ENCODE measurements at places on chromosomes 13 and 19.

- DNase-seq, result no peak
Observed at GRCh38 chr13:77377016-77377415, 50.1 kb upstream of the MYCBP2 start.

GRCh38 chr13:26941345-26942174 lies 181.0 kb upstream of the GPR12 start:
- DNase-seq, result no peak

GRCh38 chr19:6687114-6687513 lies 17.2 kb upstream of the TNFSF14 start:
- no peak for DNase-seq

GRCh38 chr13:39100996-39101738 lies 62.9 kb downstream of the NHLRC3 start:
- no peak for DNase-seq

- no peak for DNase-seq
Observed at GRCh38 chr19:16260812-16261161, 63.1 kb downstream of the AP1M1 start.

GRCh38 chr19:35314031-35314430 lies 15.0 kb upstream of the CD22 start:
- no peak for DNase-seq

- no peak for DNase-seq
Observed at GRCh38 chr13:33642374-33643065, 175.4 kb upstream of the RFC3 start.

DNA sequence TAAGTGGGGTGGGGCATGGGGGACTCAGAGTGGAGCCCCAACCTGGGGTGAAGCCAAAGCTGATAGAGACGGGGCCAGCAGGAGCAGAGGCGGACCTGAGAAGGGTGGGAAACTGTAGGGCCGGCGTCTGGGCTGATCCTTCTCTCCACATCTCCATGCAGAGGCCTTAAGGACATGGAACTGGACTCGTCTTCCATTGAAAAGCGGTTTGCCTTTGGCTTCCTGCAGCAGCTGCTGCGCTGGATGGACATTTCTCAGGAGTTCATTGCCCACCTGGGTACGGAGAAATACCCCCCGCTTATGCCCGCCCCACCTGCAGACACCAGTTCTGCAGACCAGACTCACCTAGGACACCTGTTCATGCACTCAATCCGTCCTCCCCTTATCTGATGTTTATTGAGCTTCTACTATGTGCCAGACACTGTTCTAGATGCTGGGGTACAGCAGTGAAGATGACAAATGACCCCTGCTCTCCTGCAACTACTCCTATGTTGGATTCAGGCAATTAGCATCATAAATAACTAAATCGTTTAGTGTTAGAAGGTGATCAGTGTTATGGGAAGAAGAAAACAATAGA lies 74.1 kb downstream of the RYR1 start:
- DNase-seq, result no peak

DNA sequence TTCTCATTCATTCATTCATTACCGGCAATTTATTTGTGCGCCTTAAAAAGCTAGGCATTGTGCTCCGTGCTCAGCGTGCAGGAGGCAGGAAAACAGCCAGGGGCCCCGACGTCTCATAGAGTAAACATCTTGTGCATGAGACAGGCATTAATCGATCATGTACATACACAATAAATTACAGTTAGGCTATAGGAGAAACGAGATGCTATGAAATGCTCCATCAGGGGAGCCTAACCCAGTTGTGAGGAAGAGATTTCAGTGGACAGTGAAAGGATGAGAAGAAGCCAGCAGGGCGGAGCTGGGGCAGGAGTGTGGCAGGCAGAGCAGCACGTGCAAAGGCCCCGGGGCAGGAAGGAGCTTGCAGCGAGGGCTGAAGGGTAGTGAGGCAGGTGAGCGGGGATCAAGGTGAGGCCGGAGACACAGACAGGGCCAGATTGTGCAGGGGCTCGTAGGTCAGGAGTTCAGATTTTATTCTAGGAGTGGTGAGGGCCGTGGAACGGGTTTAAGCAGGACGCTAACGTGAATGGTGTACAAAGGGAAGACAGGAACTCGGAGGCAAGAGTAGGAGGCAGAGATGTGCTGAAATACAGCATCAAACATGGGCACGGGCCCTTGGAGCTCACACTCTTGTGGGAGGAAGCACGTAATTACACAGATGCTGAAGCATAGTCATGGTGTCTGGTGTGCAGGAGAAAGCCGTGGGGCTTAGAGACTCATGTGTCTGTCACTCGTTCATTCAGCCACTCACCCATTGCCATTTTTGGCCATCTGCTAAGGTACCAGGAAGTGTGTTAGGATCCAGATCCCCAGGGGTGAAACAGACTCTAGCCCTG lies 7.8 kb upstream of the CACNG6 start:
- DNase-seq, result no peak

DNA sequence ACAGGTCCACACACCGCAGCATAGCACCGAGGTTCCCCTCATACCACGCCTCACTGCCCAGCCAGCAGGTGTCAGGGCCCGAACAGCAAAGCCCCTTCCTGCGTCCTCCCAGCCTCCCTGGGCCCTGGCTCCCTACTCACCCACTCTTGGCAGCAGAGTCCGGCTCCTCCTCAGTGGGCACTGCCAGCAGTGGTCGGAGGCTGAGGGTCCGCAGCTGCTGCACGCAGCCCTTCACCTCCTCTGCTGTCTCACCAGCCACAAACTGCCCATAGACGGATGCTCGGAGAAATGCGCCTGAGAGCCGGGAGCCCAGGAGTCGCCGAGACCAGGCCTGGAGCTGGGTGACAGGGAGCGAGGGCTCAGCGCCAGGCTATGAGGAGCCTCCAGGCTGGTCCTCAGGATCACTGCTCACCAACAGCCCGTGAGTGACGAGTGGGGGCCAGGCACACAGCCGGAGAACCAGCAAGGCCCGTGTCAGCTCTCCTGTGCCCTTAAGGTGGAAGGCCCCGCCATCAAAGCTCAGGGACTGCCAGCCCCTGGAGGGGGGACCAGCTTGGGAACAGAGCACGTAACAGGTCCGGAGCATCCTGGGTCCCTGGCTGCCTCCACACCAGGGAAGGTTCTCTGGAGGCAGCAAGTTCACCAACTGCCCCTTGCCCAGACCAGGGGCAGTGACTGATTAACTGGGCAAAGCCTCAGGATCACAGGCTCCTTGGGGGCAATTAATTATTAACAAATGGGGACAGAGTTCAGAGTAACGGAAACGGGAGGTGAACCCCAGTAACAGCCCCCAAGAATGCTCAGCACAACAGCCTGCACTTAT lies at the start of gene PRODH2:
Gene PRODH2, minus strand, starts transcription at position 626 of the 823 bp plus-strand sequence. Its CDS starts 40 bp downstream, at position 586.
- DNase-seq, result no peak
